ENCODE measurements at places on chromosomes 2 and 18.

- DNase-seq: no peak
Observed at GRCh38 chr2:29879456-29879855, 41.9 kb downstream of the ALK start.

DNA sequence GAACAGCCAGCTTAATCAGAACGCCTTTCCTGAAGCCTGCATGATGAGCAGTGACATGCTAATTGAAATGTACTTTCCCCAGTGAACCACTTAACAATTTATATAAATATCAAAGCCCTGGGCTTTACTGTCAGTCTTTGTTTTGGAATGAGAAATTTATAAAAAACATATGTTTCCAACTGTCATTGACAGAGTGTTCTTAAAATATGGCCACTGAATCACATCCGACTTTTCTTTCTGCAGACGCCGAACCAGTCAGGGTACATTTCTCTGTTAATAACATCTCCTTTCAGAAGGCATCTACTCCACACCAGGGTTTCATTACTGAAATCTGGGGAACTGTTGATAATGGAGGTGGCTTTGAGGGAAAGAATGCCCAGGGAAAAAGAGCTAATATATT is 343.7 kb downstream of the INSIG2 start:
- no peak for DNase-seq

- DNase-seq: no peak
Observed at GRCh38 chr2:11813951-11814350, 67.5 kb downstream of the LPIN1 start.

DNA sequence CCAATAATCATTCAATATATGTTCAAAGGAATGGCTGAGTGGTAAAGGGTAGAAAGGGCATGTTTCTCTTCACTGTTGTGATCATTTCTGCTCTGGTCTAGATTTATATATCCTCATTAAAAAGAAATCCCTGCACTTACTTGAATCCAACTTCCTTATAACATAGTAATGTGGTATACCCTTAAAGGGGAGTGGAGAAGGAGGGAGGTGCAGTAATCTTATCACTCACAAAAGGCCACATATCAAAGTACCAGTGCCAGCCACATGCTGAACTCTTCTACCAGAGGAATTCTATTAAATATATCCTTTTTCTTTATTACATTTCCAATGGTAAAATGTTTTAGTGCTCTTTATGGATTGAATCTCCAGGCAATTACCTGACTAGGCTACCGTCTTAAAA is 3.3 kb downstream of the KATNAL2 start:
- no peak for DNase-seq

DNA sequence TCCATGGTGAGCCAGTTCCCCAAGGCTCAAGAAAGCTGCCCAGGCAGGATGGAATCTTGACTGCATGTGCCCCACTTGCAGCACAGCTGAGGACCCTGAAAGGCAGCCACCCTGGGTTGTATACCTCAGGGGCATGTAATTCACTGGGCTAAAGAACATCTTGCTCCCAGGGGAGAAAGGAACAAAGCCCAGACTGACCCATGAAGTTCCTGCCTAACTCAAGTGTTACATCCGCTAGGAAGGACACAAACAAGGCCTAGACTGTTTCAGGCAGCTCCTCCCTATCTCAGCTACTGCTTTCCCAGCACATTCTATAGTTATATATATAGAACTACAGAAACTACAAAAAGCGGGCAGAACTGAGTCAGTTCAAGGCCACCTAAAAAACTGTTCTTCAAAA is 69.0 kb downstream of the RBM43 start:
- no peak for DNase-seq

DNA sequence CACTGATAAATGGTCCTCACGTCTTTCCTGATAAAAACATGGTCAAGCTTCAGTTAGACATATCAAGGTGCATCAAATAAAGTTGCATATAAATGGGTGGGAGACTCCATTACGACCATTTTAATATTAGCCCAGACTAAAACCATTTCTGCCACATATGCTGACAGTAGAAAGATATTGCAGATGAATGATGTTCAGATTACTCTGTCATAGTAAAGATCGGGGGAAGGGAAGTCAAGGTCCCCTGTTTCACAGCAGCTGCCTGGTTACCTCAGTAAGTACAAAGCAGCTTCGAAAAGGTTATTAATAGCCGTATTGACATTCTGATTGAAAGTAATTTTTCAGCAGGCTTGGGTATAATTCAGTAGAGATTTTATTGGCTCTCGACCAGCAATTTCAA is 927.7 kb upstream of the CDH2 start:
- DNase-seq: no peak

DNA sequence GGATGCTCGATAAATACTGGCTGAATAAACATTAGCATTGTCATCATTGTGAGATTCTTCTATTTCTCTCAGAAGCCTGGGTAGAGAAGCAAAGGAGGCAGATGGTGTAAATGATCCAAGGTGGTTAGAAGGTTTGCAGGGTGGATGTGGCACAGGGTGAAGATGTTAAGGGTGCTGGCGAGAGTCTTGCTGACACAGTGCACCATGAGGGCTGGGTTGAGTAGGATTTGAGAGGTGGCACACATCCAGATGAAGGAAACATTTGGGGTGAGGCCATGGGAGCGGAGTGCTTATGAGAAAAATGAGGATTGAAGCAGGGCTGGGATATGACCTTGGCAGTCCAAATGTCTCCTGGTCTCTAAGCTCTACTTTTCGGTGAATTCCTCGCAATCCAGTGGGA is 17.8 kb upstream of the CPO start:
- no peak for DNase-seq

DNA sequence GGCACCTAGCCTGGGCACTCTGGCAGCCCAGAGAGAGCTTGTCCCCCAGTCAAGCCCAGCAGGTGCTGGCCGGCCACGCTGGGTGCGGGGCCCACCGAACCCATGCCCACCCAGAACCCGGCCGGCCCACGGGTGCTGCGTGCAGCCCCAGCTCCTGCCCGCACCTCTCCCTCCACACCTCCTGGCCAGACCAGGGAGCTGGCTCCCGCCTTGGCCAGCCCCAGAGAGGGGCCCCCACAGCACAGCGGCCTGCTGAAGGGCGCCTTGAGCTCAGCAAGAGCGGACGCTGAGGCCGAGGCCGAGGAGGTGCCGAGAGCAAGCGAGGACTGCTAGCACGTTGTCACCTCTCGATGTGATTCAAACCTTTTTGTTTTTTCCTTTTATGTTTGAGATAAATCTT is 407.0 kb upstream of the KCNJ3 start:
- no peak for DNase-seq

- no peak for DNase-seq
Observed at GRCh38 chr2:190980630-190981209, 33.3 kb downstream of the STAT1 start.

- DNase-seq: no peak
Observed at GRCh38 chr2:155815851-155816250, 516.7 kb downstream of the NR4A2 start.
